ENCODE measurements at places on chromosomes 2 and 18.

DNA sequence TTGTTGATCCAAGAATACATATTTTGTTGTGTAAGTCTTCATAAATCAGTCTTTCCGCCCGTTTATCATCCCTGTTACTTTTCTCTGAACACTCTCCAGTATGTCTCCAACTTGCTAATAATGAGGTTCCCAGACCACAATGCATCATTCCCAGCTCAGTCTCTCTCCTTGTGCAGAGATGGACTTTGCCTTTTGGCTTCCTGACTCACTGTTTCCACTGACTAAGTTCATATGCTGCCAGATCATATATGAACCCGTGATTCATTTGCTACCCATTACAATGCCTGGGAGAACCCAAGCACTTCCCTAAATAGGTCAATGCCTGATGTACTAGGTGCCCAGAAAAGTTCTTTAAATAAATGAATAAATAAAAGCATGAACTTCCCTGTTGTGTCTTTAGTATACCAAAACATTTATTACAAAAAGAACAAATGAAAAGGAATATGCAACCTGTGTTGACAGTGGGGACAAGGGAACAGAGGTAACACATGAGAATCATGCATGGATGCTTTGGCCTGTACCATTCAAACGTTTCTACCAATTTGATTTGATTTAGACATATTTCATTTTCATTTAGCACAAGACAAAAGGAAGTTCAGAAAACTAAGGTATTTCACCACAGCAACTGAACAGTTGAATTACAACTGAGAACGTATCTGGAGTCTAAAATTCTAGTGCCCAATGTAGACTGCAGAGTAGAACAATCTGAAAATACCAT lies 215.4 kb upstream of the HNRNPA3 start:
- no peak for DNase-seq

GRCh38 chr2:233060501-233060979 lies 398 bp downstream of the INPP5D start:
- no peak for DNase-seq

DNA sequence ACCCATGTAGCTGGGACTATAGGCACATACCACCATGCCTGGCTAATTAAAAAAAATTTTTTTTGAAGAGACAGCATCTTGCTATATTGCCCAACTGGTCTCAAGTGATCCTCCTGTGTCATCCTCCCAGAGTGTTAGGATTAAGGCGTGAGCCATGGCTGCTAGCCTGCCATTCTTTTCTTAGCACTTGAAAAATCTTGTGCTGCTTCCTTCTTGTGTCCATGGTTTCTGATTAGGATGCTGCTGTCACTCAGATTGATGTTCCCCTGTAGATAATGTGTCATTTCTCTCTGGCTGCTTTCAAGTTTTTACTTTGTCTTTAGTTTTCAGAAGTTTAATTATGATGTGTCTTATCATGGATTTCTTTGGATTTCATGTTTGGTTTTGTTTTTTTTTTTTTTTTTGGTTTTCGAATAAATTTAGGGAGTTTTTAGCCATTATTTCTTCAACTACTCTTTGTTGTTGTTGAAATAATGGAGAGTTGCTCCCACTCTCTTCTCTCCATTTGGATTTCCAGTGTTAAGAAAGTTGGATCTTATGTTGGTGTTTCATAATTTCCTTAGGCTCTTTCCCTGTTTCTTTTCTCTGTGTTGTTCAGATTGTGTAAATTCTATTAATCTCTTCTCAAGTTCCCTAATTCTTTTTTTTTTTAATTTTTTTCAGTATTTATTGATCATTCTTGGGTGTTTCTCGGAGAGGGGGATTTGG lies 2.5 kb downstream of the ATP9B start:
- no peak for DNase-seq

DNA sequence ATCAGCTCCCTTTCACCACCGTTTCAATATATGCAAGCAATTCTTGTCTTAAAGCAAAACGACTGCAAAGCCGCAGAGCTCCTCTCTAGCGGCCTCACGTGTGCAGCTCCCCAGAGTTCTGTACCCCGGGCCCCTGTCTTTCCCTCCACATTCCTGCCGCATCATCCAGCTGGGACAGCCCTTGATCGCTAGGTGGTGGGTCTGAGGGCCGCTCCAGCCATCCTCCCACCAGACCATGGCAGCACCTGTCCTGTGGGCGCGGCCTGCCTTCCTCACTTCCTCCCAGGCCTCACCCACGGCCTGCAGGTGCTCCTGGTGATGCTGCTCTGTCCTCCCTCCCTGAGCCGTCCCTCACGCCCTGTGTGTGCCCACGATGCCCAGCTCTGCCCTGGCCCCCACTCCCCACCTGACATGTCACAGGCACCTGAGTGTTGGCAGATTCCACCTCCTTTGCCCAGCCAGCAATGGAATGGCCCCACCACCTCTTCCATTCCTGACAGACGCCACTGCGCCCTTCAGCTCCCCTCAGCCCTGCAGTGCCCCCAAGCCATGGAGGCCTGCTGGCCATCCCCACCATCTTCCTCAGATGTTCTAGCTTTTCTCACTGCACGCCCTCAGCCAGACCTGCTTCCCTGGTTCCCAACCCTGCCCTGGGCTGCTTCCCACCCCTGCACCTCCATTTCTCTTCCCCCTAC lies 15.3 kb upstream of the ALLC start:
- DNase-seq: no peak

- no peak for DNase-seq
Measured at GRCh38 chr18:9559253-9559652, 55.1 kb downstream of the PPP4R1 start.

GRCh38 chr2:209526561-209526960 lies 102.7 kb downstream of the MAP2 start:
- DNase-seq: no peak

DNA sequence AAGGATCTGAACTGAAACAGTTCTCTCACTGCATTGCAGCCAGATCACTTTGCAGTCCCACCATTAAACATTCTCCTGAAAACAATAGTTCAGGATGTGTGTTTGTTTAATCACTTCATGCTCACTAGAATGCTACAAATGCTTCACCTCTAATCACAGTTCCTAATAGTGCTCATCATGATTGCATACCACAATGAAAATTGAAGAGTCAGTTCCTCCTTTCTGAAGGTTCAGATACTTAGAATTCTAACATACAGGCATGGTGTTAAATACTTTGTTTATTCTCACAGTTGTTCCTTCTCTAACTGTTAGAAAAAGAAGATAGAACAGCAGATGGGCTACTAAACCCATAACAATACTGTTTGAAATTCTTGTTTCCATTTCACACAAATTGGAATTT lies 622.3 kb upstream of the ACVR2A start:
- DNase-seq: no peak

GRCh38 chr2:168710754-168711467 lies 91.5 kb upstream of the NOSTRIN start:
- DNase-seq: no peak

- DNase-seq: no peak
Measured at GRCh38 chr18:78699499-78699898, 280.1 kb upstream of the SALL3 start.

GRCh38 chr18:43022874-43023273 lies 92.6 kb downstream of the RIT2 start:
- no peak for DNase-seq

GRCh38 chr2:88448248-88448647 lies 4.2 kb downstream of the FOXI3 start:
- no peak for DNase-seq

GRCh38 chr2:241560883-241561474 lies 2.4 kb downstream of the BOK start:
- no peak for DNase-seq

- DNase-seq: peak; percentile 83
Measured at GRCh38 chr2:8268172-8268783, 413.6 kb upstream of the ID2 start.

Measured in right atrium auricular region (tissue), 2 donors.